Stromal cell of bone marrow (primary cell): ENCODE measurements at places on chromosomes 6 and 20.

DNA sequence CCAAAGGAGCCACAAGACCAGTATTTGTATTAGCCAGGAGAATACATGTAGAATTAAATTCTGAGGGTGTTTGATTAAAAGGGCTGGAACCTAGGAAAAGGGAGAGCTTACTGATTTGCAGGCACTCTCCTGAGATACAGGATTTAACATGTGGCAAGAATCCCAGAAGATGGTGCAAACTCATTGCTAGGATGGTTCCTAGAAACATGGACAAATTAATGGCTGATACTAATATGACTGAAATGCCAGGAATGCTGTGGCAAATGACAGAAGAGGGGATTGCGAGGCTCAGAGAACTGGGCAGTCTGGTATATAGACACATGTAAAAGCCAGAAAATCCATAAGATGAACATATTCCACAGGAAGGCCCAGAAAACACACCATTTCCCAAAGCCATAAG lies 118.1 kb downstream of the RWDD2A start:
- DNase-seq, result no peak

DNA sequence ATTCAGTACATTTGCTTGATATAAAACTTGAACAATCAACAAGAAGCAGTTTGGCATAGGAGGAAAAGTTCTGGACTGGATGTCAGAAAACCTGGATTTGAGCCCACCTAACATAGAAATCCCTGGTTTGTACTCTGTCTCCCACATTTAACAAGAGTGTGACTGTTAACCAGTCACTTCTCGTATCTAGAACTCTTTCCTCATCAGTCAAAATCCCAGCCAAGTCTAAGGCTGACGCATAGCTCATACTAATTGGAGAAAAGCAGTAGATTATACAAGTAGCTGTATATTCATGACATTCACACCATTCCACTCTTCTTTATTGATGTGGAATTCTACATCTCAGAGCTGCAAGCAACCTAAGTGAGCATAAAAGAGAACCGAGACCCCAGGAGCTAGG lies 222.7 kb downstream of the PHACTR1 start:
- no peak for DNase-seq

- DNase-seq, result no peak
Measured at GRCh38 chr6:20661721-20662120, 127.5 kb downstream of the CDKAL1 start.

- DNase-seq, result no peak
Measured at GRCh38 chr6:138107752-138108592, 753 bp upstream of the PERP start.

GRCh38 chr6:109449795-109450673 lies 5.5 kb downstream of the MICAL1 start:
- DNase-seq, result no peak

- DNase-seq, result no peak
Measured at GRCh38 chr6:105319331-105319730, 83.6 kb downstream of the PREP start.

DNA sequence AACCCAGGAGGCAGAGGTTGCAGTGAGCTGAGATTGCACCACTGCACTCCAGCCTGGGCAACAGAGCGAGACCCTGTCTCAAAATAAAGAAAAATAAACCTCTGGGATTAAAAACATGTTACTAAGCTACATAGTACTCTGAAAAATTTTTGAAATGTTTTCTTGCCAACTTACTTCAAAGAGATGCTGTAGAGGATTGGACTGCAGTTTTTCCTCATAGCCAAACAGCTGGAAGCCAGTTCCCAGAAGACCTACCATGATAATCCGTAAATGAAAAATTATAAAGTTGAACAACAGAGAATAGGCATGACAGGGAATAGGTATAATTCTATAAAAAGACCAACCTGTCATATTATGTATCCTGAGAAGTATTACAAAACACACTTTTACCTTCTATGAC lies 48.0 kb downstream of the RARS2 start:
- DNase-seq, result no peak

DNA sequence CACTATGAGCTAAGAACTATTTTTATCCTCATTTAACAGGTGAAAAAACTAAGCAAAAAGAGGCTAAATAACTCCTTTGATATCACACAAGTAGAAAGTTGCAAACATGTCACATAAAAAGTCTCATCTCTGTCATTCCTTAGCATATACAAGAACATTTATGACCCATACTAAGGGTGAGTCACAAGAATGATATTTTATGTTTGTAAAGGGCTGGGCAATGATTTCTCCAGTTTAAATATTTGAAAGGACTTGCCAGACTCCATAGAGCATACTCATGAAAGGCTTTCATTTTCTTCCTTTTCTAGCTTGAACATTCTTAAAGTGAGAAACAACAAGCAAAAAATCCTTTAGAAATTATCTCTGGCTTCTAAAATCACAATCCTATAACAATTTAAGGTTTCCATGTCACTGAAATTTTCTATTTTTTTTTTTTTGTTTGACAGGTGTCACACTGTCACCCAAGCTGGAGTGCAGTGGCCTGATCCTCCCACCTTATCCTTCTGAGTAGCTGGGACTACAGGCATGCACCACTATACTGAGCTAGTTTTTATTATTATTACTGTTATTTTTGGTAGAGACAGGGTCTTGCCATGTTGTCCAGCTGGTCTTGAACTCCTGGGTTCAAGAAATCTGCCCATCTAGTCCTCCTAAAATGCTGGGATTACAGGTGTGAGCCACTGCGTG lies 338.0 kb upstream of the KHDRBS2 start:
- DNase-seq, result no peak

DNA sequence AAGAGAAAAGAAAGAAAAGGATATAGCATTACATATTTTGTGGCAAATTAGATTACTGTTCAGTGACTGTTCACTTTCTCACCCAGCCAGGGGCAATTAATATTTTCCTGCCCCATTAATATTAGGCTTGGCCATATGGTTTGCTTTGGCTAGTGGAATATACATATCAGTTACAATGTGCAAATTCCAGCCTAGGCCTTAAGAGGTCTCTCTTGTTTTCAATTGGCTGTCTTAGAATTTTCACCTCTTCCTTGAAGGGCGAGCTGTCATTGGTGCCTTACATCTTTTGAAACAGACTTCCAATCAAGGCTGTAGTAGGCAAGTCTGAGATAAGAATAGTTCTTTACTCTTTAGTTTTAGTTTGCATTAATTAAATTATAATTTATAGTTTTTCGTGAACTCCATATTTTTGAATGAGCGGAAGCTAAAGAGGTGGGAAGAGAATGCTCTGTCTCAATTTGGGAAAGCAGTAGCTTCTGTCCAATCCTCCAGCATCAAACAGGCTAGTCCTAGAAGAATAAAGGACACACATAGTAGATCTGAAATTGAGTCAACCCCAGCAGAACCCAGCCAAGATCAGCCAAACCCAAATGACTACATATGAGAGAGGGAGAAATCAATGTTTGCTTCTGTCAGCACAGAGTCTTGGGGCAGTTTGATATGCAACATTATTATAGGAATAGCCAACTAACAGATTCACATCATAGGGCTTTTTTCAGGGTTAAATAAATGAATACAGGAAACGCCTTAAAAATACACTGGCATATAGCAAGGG lies 6.3 kb upstream of the CSNK2A1 start:
- DNase-seq, result no peak

- DNase-seq, result no peak
Measured at GRCh38 chr20:31440012-31440659, at the start of gene DEFB123. TSS of gene DEFB123 (plus strand) at chr20:31440632. CDS start at chr20:31440699, 67 bp downstream.

DNA sequence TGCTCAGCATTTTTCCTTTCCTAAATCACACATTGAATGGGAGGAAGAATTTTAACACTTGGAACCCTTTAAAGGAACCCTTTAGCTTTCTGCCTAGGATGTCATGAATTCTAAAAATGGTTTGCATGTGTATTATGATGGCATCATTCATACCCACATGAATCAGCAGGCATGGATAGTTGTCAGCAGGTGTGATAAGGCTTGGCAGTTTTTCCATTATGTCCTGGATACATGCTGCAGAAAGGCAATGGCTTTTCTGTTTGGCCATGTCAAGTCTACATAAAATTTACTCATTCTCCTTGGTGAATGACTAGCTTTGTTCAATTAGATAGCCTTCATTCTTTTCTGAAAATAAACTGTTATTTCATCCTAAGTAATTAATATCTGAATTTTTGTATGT lies 353.7 kb downstream of the GRIK2 start:
- DNase-seq, result no peak

DNA sequence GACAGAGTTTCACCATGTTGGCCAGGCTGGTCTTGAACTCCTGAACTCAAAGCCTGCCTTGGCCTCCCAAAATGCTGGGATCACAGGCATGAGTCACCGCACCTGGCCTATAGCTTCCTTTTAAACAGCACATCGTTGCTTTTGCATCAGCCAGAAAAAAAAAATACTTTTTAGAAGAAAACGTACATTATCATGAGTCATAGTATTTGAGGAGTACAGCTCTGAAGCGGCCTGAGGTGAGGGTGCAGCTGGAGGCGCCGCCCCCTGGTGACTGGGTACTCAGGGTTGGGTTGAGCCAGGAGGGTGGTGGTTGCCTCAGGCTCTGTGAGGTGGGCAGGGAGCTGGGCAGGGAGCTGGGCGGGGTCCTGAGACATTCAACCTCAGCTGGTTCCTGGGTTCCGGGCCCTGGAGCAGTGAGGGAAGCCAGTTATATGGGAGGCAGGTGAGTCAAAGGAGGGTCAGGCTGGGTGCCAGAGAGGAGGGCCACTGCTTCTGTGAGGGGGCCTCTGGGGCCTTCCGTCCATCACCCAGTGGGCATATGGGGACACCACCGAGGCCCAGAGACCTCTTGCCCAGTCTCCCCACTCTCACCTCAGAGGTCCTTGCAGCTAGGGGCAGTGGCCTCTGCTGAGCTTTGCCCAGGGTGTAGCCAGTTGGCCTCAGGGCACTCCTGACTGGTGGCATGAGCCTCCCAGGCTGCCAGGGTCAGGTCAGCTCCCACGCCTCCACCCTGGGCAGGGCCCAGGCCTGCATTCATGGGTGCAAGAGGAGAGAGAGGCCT lies 11.7 kb upstream of the ID1 start:
- DNase-seq, result no peak

GRCh38 chr6:88157106-88157505 lies 9.0 kb downstream of the CNR1 start:
- no peak for DNase-seq

GRCh38 chr6:130371921-130372420 lies 6.2 kb downstream of the TMEM200A start:
- DNase-seq, result no peak

GRCh38 chr20:62685781-62686555 lies 22.7 kb upstream of the NTSR1 start:
- no peak for DNase-seq

DNA sequence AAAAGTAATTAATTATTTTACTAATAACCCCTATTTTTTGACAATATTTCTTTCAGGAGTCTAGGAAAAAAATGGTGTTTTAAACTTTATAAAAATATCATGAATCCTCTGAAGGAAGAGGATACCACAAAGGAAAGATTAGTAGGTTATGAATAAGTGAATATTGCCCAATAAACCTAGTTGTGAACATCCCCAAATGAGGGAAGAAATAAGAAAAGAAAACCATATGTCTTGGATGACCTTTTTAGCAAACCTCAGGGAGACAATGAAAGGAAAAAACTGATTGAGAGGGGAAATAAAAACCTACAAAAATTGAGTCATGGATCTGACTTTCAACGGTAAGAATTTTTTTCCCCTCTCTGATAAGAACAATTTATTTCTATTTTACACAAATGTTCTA lies 34.4 kb downstream of the TENT5A start:
- DNase-seq, result no peak

GRCh38 chr6:101013612-101014195 lies 132.6 kb upstream of the ASCC3 start:
- no peak for DNase-seq

GRCh38 chr6:36200998-36201596 lies 4.6 kb downstream of the BRPF3 start:
- no peak for DNase-seq

GRCh38 chr20:56343861-56344381 lies 14.9 kb upstream of the FAM210B start:
- DNase-seq, result no peak

GRCh38 chr6:148516217-148516616 lies 173.6 kb downstream of the SASH1 start:
- DNase-seq, result no peak

GRCh38 chr20:32546918-32547752 lies 38.0 kb downstream of the NOL4L start:
- no peak for DNase-seq

DNA sequence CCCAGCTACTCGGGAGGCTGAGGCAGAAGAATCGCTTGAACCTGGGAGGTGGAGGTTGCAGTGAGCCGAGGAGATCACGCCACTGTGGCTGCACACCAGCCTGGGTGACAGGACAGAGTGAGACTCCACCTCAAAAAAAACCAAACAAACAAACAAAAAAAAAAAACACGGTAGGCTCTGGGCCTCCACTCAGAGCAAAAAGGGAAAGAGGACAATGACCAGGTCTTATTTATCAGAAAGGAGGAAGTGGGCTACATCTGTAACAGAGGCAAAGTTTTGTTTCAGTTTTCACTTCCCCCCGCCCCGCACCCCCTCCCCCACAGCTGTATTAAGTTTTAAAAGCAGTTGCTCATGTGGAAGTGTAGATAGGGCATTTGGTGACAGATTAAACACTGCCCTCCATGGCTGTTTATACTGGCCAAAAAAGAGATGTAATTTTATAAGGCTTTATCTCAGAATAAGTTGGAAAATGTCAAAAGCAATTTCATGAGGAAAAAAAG lies 114.6 kb downstream of the RCAN2 start:
- no peak for DNase-seq

- DNase-seq, result peak; percentile 67
Measured at GRCh38 chr6:111997078-111997852, 56.6 kb upstream of the CCN6 start.

DNA sequence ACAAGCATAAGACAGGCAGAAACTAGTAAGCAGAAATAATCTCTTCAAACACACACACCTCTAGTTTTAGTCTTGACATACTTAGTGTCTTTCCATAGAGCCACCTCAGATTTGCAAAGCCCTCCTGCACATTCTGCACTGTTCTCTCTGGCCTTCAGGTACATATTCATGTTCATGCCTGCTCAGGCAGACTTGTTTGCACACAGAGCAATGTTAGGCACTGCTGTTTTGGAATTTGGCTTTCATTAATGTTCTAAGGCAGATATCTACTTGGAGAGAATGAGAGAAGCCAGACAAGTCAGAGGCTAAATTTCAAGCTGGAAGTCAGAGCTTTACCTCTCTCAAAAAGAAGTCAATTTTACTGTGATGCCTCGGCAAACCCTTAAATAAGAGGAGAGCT lies 21.3 kb upstream of the DST start:
- no peak for DNase-seq

GRCh38 chr6:79004239-79004638 lies 73.8 kb downstream of the PHIP start:
- no peak for DNase-seq

DNA sequence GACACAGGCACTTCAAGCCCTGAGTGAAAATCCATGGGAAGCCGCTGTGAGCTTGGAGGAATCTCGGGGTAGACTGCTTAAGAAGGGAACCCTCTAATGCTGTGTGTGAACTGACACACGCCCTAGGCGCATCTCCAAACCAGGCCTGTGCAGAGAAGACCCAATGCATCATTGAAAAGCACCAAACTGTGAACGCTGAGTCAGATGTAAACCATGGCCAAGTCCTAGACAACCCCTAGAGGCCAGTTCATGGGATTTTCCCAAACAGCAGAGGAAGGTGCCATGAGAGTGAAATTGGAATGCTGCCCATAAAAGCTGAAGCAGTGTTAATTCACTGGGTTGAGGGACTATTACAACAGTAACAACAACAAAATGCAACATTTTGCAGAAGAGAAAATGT lies 296.5 kb downstream of the SMOC2 start:
- no peak for DNase-seq

GRCh38 chr6:52672412-52673025 lies 1.6 kb downstream of the TMEM14A start:
- DNase-seq, result no peak
